Suppressor macrophage (primary cell): ENCODE measurements at places on chromosomes 2 and 18.

GRCh38 chr2:45264227-45265225 is 255.3 kb upstream of the SIX2 start:
- no peak for DNase-seq

- no peak for DNase-seq
These were observed 469.3 kb upstream of the MEX3C start for GRCh38 chr18:51666763-51667191.

- no peak for DNase-seq
These were observed 17.4 kb downstream of the NDC80 start for GRCh38 chr18:2588666-2589344.

- DNase-seq: no peak
These were observed 21.6 kb upstream of the RPRD1A start for GRCh38 chr18:36089001-36089400.

GRCh38 chr18:23412351-23412964 is 40.6 kb upstream of the RIOK3 start:
- no peak for DNase-seq

GRCh38 chr18:25326361-25326952 is 25.5 kb downstream of the ZNF521 start:
- DNase-seq: peak; percentile 19

- DNase-seq: no peak
These were observed 2.2 kb downstream of the NXPH2 start for GRCh38 chr2:138777996-138778395.

DNA sequence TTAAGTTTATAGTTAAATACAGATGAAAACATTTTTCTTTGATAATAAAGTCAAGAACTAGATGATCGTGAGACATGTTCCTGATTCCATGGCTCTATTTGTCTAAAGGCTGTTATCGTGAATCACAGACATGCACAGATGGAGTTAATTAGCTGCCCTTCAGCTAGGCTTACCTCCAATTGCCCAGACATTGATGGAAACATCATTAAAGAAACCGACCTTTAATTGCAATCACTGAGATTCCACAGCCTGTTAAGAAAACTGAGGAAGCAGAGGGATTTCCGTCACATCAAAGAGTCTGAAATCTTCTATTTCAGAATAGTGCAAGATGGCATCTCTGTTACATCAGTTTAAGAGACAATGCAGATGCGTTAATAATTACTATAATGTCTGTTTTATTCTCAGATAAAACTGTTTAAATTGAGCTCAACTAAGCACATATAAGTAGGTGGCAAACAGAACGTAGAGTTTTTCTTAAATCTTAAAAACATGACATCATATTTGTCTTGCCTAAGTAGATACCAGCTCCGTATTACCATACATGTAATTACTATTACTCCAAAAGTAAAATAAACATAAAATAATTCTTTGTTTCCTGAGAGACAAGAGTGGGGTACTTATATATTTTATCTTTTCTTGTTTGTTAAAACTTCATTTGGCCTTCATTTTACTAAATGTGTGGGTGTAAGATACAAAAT is 23.9 kb upstream of the CRACDL start:
- no peak for DNase-seq

DNA sequence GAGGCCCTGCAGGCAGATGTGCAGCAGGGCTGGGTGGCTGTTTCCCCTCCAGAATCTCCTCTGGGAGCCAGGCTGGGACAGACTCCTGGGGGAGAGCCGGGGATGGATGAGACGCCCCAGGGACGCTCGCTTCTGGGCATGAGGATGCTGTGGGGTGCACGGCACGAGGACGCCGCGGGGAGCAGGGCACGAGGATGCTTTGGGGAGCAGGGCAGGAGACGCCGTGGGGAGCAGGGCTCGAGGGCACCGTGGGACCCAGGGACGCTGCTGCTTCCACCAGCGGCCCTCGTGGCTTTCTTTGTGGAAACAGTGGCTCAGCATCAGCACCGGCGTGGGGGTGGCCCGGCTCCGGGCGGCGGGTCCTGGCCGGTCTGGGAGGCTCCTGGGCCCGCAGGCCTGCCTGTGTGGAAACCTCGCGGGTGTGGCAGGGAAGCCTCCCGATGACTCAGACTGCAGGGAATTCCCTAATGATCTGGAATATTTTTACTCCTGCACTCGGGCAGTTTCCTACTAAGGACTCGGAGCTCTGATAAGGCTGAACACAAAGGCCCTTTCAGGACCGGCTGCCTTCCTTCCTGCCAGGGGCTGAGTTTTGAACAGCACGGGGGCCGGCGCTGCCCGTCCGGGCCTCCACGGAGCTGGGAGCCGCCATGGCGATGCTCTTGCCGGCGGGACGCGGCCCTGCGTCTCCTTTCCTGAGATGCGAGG is 62.6 kb downstream of the NFATC1 start:
- DNase-seq: no peak

DNA sequence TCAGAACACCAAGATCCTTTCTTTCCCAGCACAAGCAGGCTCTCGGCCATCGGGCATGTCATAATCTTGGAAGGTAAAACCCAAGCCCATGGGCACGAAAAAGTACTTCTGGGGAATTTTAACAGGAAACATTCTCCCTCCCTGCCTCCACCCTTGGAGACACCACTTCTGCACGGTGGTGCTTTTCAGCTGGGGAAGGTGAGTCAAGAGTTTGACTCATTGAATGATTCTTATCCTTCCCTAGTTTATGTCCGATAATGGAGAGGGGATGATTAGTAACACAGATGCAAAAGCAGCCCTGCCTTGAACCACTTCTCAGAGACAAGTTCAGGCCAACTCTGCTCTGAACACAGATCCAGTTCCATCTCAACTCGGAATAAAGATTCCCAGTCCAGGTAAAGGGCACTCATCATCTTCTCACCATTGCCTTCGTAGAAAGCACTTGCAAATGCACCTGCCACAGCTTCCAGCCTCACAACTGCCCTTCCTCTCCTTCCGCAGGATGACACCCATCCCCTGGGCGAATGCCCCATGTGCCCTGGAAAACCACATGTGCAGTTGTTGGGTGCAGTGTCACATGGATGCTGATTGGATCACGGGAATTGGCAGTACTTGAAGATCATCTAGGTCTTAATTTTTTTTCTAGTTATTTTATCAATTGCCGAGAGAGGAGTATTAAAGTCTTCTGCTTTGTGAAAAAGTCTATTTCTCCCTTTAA is 136.2 kb downstream of the PXDN start:
- no peak for DNase-seq

DNA sequence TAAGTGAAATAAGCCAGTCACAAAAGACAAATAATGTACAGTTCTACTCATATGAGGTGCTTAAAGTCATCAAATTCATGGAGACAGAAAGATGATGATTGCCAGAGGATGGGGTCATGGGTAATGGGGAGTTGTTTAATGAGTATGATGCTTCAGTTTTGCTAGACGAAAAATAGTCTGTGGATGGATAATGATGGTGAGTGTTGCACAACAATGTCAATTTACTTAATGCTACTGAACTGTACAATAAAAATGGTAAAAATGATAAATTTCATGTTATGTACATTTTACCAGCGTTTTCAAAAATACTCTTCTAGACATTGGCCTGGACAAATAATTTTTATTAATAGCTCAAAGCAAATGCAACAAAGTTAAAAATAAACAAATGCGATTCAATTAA is 118.5 kb upstream of the KYNU start:
- DNase-seq: no peak

DNA sequence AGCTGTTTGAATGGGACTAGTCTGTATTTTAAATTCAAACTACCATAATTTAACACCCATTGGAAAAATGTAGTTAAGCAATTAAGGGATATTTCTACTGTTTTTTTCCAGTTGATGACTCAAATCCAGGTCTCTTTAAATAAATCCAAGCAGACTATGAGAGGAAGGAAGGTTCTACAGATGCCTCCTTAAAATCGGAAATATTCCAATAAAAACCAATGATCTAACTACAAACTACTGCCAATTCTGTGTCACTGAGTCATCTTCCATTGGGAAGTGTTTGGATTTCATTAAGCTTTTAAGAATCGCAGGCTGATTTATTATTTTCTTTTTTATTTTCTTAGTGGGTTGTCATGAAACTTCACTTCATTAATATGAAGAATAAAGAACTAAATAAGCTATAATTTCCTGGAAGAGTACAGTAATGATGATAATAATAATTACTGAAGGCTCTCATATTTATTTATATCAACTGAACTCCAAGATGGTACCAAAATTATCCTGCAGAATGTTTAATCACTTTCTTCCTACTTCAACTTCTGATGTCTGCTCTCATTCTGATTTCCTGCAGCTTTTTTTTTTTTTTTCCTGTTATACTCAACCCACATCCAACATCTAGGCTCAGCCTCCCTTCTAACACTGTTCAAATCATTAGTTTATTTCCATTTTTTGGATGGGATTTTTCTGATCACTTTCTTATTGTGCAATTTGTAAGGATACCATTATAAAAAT is 166.3 kb upstream of the FN1 start:
- DNase-seq: no peak

DNA sequence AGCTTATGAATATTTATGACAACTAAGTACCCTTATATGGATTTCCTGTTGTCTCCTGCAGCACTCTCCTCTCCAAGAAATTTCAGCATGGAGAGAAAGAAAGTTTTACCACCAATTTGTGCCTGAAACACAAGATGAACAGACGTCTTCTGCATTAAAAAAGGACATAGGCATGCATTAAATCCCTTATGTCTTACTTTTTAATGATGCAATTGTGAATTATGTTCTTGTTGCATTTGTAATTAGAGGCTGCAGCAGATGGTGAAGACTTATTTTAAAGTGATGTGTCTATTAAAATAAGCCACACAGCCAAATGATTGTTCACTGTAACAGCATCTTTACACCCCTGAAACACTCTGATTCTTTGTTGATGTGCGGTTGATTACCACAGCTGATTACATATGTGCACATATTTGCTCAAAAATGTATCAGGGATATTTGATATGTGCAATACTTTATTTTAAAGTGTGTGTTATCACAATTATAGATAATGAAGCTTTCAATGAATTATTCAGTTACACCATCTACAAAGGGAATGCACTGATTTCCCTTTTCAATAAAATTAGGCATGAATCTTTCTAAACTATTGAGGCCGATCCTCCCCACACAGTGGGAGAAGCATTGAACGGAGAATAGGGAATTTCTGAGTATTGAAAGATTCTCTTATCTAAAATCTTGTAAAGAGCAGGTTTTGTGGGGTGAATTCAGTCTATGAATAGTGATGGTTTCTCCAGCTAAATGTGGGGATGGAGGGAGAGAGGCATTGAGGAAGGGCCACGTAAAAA is 585.1 kb downstream of the SLC4A3 start:
- no peak for DNase-seq

- DNase-seq: no peak
These were observed 259.8 kb downstream of the OSR1 start for GRCh38 chr2:19098467-19099160.

GRCh38 chr2:124320051-124320688 is 295.1 kb downstream of the CNTNAP5 start:
- DNase-seq: no peak

GRCh38 chr18:50611529-50611941 is 51.6 kb downstream of the MAPK4 start:
- no peak for DNase-seq

GRCh38 chr2:239460780-239461179 is 60.0 kb upstream of the HDAC4 start:
- DNase-seq: no peak

DNA sequence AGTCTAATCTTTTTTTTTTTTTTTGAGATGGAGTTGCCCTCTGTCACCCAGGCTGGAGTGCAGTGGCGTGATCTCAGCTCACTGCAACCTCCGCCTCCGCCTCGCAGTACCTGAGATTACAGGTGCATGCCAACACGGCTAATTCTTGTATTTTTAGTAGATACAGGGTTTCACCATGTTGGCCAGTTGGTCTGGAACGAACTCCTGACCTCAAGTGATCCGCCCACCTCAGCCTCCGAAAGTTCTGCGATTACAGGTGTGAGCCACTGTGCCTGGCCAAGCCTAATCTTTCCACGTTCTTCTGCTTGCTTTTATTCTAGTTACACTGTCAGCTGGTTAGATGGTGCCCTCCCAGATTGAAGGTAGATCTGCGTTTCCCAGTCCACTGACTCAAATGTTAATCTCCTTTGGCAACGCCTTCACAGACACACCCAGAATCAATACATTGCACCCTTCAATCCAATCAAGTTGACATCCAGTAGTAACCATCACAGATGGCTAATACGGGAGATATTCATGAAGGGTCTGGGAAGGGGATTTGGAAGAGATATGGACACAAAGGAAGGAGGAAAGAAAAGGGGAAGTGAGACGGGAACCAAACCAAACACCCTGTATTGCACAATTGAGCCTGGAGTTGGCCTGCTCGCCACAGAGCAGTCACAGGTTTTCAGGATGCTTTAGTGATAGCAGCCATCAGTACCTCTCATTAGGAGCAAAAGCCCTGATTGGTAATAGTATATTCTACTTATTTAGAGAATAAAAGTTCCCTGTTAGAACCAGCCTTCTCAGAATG is 229.8 kb downstream of the PIK3C3 start:
- DNase-seq: no peak
